ENCODE measurements at places on chromosomes 5 and 9.

DNA sequence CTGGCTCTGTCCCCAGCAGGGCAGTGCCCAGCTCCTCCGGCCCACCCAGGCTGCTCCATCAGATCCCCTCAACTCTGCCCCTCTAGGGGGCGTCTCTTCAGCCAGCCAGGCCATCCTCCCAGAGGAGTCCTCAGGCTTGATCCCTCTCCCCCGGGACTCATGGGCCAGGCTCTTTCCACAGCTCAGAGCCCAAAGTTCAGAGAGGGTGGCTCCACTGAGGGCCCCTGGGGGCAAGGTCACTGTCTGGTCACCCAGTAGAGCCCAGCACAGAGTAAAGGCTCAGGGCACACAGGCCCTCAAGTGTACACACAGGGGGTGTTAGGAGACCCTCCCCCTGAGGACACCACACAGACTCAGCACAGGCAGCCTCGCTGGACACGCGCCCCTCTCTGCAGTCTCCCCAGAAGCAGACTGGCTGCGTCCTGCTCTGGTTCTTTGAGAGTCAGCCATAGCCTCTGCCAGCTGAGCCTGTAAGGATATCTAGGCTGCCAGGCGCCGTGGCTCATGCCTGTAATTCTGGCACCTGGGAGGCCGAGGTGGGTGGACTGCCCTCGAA is 64.8 kb downstream of the PAX5 start:
- no peak for DNase-seq

GRCh38 chr5:139215107-139215975 is 17.2 kb upstream of the SIL1 start:
- peak; percentile 2 for DNase-seq

DNA sequence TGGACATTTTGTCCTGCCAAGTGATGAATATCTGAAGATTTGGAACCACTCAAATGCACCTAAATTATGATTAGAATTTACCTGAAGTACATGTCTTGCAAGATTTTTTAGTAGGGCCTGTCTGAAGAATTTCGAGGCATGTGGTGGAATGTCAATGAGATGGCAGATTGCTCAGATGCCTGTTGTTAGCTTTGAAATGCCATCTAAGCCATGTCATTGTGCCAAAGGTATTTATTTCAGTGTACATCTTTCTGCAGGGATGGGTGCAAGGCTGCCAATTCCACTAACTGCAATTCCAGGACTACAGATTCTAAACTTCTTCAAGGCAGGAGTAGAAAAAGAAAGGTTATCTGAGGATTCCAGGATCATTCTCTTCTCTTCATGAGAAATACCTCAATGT is 9.1 kb upstream of the GNAQ start:
- DNase-seq: no peak

- DNase-seq: no peak
Measured at GRCh38 chr9:83005361-83005760, 57.6 kb downstream of the RASEF start.

DNA sequence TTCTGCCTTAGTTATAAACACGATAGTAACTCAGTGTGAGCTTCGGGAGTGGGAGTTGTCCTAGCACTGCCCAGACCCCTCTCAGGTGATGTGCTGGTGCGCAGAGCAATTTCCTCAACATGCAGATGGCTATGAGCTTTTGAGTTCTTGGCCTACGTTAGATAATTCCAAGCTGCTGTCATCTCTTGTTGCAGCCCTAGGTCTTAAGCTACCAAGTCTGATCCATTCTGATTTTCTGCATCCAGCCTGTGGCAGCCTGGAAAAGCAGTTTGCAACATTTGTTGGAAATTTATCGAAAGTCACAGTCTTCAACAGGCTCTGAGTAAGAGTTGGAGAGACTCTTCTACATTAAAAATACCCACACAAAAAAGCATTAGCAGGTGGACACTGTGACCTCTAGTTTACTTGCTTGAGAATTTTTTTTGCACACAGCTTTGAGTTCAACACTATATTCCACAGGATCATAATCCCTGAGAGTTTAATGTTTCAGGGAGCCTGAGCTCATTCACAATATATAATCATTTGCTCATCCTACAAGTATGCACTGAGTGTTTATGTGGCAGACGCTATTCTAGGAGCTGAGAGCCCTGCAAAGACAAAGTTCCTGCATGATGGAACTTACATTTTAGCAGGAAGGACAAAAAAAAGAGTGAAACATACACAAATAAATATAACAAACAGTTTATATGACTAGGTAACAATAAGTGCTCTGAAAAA is 91.6 kb downstream of the UBE2QL1 start:
- no peak for DNase-seq

GRCh38 chr9:117548556-117548955 is 133.7 kb upstream of the ASTN2 start:
- DNase-seq: no peak

GRCh38 chr9:1922026-1922425 is 93.1 kb upstream of the SMARCA2 start:
- no peak for DNase-seq

DNA sequence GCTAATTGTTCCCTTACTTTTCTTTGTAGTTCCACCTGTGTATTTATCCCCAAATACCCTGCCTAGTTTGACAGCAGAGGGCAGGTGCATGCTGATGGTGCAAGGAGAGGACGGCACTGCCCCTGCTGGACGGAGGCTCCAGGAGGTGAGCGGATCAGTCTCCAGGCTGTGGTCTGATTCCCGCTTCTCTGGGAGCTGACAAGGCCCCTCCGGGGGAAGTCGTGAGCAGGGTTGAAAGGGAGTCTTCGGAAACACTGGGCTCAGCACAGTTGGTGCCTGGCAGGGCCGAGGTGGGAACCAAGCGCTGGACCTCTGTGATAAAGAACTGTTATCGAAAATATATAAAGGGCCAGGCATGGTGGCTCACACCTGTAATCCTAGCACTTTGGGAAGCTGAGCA is 52.9 kb downstream of the RASGEF1C start:
- no peak for DNase-seq

DNA sequence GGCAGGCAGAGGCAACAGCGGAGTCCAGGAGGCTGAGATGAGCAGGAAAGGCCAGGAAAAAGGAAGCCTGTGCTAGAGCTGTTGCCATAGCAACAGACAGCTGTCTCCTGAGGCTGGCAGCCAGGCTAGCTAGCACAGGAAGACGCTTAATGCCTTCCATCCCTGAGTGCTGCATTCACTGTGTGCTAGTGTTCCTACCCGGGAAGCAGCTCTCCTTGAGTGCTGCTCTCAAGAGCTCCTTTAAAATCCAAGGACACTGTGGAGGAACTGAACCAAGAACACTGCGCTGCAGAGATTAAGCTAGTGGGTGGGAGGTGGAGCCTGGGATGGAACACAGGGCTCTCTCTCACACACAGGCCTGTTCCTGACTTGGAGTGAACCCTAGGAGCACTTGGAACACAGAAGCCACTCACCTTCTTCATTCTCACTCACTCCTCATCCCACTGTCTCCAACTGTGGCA is 53.5 kb upstream of the IL7R start:
- peak; percentile 79 for DNase-seq

DNA sequence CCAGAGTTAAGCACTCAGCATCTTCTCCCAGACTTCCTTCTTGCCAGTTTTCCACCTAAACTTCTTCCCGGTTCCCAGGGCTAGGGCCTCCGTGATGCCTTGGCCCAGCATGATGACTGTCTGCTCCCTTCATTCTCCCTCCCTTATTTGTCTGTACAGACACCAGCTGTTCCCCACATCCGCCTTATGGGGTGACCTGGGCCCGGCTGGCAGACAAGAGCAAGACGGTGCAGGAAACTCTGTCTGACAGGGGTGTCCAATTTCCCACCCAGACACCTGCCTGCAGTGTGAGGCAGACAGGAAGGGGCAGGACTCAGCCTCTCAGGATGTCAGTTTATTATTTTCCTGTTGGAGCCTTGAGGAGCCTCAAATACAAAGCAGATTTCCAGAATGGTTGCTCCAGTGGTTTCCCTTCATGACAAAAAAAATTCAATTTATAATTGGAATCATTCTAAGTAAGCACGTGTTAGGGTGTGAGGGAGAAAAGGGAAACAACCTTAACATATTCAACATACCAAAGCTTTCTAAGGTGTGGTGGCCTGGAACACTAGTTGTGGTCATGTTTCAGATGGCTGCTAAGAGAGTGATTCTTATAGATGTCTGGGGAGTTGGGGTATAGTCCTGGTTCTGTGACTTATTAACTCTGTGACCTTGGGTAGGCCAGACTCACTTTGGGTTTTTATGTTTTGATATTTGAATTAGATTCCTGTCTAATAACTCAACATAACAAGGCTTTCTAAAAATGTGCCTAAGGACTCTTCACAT is 234.5 kb downstream of the PAPPA start:
- DNase-seq: no peak

DNA sequence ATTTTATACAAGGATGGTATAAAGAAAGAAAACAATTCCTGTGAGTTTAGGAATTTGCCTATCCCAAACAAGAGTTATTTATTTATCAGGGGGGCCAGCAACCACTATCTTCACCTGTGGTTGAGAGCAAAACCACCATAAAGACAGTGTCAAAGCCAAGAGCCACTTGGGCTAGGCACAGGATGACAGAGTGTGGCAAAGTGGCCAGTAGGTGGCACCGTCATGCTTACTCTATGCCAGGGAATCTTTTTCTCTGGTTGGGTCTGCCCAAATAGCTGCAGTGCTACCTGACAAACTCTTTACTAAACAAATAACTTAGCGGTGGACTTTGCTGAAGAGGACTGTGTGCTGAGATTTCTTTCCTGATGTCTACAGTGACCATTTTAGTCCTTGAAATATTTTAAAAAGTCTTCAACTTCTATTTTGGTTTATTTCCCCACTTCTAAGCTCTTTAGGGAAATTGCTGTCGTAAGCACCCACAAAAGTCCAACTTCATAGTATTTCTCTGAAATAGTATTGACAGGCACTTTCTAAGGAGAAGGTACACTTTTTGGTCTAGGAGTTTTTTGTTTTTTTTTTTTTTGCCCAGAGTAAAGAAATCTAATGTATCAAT is 285.0 kb downstream of the RFX3 start:
- peak; percentile 45 for DNase-seq

- peak; percentile 61 for DNase-seq
Measured at GRCh38 chr5:95960667-95961616, 709 bp downstream of the ELL2 start.

GRCh38 chr5:68432682-68433081 is 217.1 kb downstream of the PIK3R1 start:
- no peak for DNase-seq

DNA sequence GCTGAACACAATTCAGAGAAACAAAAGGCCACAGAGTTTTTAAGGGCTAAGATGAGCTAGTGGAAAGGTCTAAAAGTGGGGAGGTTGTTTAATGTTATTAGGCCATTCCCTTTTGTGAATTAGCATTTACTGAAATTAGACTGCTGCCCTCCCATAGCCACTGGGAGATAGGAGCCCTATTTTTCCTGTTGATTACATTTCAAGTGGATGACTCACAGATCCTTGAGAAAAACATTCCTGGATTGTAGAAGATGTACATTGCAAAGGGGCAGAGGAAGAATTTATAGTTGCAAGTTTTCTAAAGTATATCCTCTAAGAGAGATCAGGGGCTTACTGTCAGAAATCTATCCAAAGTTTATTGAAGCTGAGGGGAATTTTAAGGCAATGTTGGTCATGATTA is 367.1 kb upstream of the IZUMO3 start:
- DNase-seq: no peak

GRCh38 chr5:131281133-131281867 is 17.4 kb downstream of the CDC42SE2 start:
- no peak for DNase-seq

DNA sequence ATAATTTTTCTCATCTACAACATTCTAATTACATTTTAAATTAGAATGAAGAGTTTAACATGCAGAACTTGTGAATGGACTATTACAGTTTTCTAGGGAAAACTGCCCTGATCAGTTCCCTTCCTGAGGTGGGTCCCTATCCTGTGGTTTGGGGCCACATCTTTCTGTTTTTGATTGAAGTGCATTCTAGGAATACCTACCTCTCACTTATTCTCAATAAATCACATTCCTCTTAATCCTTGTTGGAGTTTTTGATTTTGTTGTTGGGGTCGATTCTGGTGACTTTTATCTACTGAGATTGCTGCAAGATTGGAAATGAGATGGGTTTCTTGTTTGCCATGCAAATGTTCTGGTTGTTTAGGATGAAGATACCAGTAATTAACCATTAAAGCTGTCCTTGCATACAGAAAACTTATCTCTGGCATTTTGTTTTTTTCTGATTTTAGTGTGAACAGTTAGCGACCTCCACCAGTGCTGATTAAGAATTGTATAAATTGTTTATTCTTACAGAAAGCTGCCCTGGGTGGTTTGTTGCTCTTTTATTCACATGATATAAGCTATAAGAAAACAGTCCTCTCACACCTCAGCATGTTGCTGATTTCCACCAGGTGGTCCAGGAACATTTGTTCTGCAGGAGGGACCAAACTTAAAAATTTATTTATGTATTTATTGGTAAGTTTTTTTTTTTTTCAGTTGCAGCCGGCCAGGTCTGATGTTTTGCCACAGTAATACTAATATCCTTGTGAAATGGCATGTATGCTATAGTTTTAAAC is 269.9 kb downstream of the FANCC start:
- DNase-seq: no peak

DNA sequence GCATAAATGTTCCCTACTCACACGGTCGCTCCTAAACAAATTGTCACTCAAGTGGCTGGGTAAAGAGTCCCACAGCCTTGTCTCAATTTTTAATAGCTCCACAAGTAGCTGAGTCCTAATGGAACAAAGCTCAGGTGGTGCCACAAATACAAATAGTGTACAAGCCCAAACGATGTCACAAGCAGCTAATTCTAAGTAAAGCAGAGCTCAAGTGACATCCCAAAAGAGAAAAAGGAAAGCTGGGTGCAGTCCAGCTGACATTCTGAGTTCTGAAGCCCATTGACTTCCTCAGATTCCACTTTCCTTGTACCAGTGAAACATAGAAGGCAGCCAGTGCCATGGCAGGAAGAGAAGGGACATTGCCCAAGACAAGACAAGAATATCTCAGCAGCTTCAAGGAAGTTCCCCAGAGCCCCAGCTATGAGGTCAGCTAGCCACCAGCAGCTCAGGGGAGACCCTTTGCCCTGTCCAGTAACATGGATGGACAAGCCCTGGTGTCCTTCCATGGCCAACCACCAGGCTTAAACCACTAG is 231.2 kb upstream of the SGCD start:
- DNase-seq: no peak

GRCh38 chr9:5850724-5851122 is 17.8 kb upstream of the ERMP1 start:
- no peak for DNase-seq

- DNase-seq: no peak
Measured at GRCh38 chr9:107248714-107249113, 34.4 kb upstream of the RAD23B start.

DNA sequence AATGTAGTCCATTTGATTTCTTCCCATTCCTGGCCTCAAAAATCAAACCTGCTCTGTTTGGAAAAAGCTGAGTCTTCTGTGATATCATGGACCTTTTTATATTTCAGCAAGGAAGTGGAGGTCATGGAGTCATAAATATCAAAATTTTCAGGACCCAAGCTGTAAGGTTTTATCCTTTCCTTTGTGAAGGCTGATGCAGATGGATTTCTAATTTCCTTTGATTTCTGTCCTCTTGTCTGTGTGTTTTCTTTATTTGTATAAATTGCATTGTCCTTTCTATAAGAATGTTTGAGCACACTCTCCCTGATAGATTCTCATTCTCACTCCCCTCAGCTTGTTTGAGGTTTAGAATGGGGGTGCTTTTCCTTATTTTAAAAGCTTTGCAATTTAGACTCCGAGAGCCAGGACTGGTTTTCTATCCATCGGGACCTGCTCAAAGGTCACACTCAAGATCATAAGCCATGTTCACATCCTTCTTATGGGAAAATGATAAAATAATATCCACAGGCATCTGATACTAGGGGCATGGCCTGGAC is 127.4 kb upstream of the TMEM161B start:
- no peak for DNase-seq

GRCh38 chr9:33081128-33081851 is 4.8 kb upstream of the SMU1 start:
- peak; percentile 31 for DNase-seq

- DNase-seq: no peak
Measured at GRCh38 chr9:21452681-21453080, 12.4 kb downstream of the IFNA1 start.
